ENCODE measurements at places on chromosomes 2 and 18. TPM values are rescaled to one million over a fixed set of nuclear protein-coding genes. Genes with fewer than 3 reads are reported as not detected.

The DSG2 gene
- 42.0 TPM for total RNA-seq

The COX7A2L gene
- 80.5 TPM for total RNA-seq

The COLEC12 gene
- 5.2 TPM for total RNA-seq

GRCh38 chr2:128746356-128746755, 427.7 kb upstream of the HS6ST1 start:
- H3K4me3 ChIP-seq, result no peak overlapping the region
- H3K27ac ChIP-seq, result no peak overlapping the region
- no peaks in the 10 kb centered on the region for H3K4me1 ChIP-seq

DNA sequence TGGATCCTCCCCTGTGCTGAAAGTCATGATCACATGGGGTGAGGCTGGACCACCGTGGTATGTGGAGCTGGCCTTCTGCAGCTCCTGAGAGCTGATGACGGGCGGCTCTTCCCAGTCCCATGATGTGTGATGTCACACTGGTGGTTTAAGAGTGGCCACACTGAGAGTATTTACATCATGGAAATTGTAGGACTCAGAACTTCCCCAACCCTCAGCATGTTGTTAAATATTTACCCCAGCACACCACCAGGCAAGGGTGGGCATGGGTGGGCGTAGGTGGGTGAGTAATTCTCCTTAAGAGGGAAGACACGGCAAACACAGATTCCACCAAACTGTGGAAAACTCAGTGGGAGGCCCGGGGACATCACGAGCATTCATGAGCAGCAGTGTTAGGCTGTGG, 106.8 kb downstream of the ALPK2 start:
- no peak overlapping the region for H3K27ac ChIP-seq
- peaks cover 6% of the 10 kb centered on the region for H3K4me1 ChIP-seq
- H3K4me3 ChIP-seq, result no peak overlapping the region
- H3K36me3 ChIP-seq, result no peaks in the 10 kb centered on the region
- no peak for DNase-seq

- no peaks in the 10 kb centered on the region for H3K27me3 ChIP-seq
- DNase-seq, result no peak
- no peaks in the 10 kb centered on the region for H3K36me3 ChIP-seq
These were observed 48.9 kb upstream of the IL1R1 start for GRCh38 chr2:102093662-102094061.
